ENCODE measurements at places on chromosomes 1 and 21. TPM values are rescaled to one million over a fixed set of nuclear protein-coding genes. Genes with fewer than 3 reads are reported as not detected.
A peak's percentile ranks its signal among the peaks of the same experiment; 100 is the strongest.

The AVPR1B gene
- 0.31 TPM for total RNA-seq

The TSNAX gene
- 47.0 TPM for total RNA-seq

DNA sequence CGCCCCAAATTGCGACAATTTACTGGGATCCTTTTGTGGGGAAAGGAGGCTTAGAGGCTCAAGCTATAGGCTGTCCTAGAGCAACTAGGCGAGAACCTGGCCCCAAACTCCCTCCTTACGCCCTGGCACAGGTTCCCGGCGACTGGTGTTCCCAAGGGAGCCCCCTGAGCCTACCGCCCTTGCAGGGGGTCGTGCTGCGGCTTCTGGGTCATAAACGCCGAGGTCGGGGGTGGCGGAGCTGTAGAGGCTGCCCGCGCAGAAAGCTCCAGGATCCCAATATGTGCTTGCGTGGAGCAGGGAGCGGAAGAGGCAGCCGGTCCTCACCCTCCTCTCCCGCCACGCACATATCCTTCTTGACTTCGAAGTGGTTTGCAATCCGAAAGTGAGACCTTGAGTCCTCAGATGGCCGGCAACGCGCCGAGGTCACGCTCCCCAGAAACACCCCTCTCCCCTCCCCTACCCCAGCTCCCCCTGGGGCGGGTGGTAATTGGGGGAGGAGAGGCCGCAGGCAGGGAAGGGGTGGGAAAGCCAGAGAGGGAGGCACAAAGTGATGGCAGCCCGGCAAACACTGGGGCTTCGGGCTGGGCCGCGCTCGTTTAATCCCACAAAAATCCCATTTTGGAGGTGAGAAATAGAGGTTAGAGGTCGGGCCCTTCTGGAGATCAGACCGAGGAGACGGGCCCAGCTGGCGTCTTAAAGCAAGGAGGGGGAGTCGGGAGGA is 6.2 kb downstream of the SIM2 start:
- ATAC-seq: peak; percentile 5

The IFNAR1 gene
- total RNA-seq: 14.2 TPM

DNA sequence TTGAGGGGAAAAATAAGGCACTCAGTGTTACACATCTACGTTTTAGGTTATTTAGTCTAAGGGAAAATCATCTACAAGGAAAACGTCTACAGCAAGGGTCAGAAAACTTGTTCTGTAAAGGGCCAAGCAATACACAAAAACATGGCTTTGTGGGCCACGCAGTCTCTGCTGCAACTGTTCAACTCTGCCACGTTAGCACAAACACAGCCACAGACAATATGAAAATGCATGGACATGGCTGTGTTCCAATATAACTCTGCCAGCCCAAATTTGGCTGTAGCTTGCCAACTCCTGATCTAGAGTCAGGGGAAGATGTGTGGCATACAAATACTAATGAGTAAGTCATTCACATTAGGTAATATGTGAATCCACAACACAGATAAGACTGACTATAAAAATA is 40.7 kb downstream of the COA6 start:
- no peak for ATAC-seq

- no peak for ATAC-seq
Observed at GRCh38 chr1:229121845-229122436, 149.0 kb upstream of the RAB4A start.

The LAD1 gene
- total RNA-seq: 0.13 TPM

DNA sequence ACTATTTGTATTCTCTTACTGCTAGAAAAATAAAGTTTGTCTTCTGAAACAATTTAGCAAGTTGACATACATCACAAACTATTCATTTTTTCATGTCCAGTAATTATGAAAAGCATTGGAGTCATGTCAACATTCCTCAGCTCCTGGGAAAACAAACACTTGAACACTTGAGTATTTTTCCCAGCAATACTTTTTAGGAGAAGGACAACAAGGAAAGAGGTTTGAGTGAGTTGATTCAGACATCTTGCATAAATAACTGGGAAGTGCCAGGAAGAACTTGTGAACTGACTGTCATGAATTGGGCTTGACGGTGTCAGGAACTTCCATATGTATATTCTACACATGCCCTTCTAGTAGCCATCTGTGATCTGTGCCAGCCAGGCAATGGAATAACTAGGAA is 195.6 kb downstream of the HMCN1 start:
- peak; percentile 41 for ATAC-seq

The KCNC4 gene
- total RNA-seq: 4.9 TPM

GRCh38 chr1:82226186-82226505 is 425.4 kb downstream of the ADGRL2 start:
- no peak for ATAC-seq

- peak; percentile 69 for ATAC-seq
Observed at GRCh38 chr1:95086949-95087533, 14.3 kb upstream of the ALG14 start.

The TTC3 gene
- total RNA-seq: 256 TPM

DNA sequence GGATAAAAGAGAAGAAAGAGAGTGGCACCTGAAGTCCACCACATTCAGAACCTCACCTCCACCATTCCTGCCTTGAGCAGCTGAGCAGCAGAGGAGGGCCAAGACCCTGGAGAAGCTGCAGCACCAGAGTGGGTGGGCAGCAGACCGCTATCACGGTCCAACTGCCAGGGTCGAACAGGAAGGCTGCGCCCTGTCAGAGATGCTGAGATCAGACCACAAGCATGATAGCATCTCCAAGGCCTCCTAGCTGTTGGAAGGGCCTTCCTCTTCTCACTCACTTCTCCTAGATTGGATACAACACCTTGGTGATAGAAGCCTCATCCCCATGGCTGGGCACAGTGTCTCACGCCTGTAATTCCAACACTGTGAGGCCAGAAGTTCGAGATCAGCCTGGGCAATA is 12.1 kb upstream of the SLC45A3 start:
- no peak for ATAC-seq

Measured in motor neuron (in vitro differentiated cells).